ENCODE measurements at places on chromosomes 12 and 14. TPM values are rescaled to one million over a fixed set of nuclear protein-coding genes. Genes with fewer than 3 reads are reported as not detected.

GRCh38 chr12:6775185-6776174 lies 3.2 kb downstream of the LAG3 start:
- no peak for DNase-seq

GRCh38 chr12:54390176-54390667 lies 5.7 kb upstream of the ZNF385A start:
- no peak for DNase-seq

GRCh38 chr14:49654511-49654910 lies 19.5 kb upstream of the DNAAF2 start:
- no peak for DNase-seq

DNA sequence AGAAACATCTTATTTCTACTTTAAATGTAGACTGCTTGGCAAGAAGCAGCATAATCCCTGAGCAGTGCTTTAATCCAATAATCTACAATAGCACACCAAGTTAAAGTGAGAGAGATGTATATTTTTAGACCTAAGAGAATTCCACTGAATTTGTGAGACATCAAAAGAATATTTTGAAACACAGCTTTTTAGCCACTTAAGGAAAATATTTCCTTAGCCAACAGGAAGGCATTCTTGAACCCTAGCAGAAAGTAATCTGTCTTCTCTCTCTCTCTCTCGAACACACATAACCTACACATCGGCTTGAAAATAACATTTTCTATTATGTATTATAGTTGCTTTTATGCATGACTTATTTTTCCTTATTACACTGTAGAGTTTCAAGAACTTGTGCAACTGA lies 34.0 kb downstream of the KITLG start:
- no peak for DNase-seq

GRCh38 chr12:48013287-48013686 lies 9.0 kb upstream of the COL2A1 start:
- DNase-seq = no peak

GRCh38 chr12:116033765-116034164 lies 243.7 kb downstream of the MED13L start:
- no peak for DNase-seq

DNA sequence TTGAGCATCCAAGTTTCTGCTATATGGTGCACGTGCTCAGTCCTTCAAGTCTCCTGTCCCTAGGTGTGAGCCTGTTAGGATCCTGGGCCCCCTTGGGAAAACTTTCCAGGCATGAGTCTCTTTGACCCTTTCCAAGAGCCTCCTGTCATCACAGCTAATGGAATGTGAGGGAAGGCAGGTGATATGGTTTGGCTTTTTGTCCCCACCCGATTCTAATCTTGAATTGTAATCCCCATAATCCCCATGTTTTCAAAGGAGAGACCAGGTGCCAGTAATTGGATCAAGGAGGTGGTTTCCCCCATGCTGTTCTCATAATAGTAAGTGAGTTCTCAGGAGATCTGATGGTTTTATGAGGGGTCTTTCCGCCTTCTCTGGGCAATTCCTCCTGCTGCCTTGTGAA lies 265.5 kb downstream of the ATP23 start:
- no peak for DNase-seq

DNA sequence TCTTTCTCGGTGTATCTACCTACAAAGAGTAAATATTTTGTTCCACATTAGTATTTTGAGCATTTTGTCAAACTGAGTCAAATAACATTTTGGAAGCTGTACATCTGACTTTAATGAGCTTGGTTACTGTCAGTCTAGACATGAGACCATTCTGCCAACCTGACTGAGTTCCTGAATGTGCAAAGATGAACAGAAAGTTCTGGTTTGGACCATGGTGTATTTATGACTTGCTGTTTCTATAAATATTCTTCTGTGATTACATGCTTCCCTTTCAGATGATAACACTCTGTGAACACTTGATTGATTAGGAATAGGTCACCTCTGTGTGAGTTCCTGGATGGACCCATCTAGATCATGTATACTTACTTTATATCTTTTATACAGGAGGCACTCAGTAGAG lies 827.8 kb downstream of the VRK1 start:
- DNase-seq = no peak

DNA sequence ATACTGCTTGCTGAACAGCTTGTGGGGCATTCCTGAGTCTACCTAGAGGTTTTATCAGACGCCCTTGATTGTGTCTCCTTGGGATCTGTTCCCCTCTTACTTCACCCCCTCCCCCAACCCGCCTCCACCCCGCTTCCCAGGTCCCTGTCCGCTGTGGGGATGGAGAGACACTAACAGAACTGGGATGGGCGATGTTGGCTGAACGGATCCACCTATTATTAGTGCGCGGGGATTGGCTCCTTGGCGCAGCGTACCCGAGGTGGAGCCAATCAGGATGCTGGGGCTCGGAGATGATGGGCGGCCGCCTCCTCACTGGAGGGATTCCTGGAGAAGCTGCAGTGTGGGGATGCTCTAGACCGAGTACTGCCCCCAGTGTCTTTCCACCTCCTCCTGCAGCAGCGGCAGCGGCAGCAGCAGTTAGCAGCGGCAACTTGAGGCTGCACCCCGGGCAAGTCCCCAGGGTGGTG lies at the start of gene SYT1:
SYT1 (plus strand) TSS at position 372 of the 467 bp plus-strand sequence.
- peak; percentile 87 for DNase-seq

- no peak for DNase-seq
These were observed 4.5 kb upstream of the RPGRIP1 start for GRCh38 chr14:21275261-21275858.

- no peak for DNase-seq
These were observed 1009.6 kb downstream of the FLRT2 start for GRCh38 chr14:86539361-86540070.

GRCh38 chr14:40847480-40847879 lies 759.2 kb upstream of the LRFN5 start:
- no peak for DNase-seq

DNA sequence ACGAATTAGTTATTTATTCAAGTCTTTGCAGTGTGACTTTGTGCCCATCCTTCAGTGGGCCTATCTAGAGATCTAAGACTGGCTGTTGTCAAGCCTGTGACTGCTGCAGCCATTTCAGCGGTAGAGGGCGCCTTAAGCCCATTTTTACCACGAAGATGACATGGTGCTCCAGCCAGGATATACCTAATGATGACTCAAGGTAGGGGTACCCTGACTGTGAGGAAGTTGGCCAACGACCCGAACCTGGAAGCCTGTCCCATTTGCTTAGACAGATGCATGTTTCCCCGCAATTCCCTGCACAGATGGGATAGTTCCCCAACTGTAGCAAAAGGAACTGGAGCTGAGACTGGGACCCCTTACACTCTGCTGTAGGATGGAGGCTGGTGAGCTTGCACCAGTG lies 41.3 kb downstream of the RAB3IP start:
- no peak for DNase-seq

DNA sequence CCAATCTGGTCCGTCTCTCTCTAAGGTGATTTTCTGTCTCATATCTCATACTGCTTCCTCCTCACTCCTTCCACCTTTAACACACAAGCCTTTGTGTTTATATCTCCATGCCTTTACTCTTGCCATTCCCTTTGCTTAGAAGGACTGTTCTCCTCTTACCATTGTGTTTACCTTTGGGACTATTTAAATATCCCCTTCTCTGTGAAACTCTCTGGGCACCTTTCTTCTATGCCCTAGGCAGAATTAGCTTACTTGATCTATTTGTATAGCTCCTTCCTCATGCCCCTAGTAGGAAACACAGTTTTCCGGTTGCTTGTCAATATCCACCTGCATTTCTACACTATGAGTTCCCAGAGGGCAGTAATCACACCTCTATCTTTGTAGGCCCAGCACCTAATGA lies 3.9 kb upstream of the AMHR2 start:
- DNase-seq = no peak

DNA sequence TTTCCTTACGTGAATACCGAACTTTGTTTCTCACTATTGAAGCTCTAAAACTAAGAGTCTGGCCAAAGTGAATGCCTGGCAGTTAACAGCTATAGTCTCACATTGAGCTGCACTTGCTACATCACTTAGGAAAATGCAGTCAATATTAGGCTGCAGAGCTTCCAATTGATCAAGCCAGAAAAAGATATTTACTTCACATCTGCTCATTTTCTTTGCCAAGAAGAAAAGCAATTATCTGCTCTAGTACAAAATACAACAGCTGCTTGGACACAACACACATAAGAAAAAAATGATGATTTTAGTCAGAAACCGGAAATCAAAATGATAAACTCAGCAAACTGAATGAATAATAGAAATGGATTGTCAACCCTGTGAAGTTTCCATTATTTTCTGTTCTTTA lies 45.4 kb downstream of the TMTC1 start:
- no peak for DNase-seq

DNA sequence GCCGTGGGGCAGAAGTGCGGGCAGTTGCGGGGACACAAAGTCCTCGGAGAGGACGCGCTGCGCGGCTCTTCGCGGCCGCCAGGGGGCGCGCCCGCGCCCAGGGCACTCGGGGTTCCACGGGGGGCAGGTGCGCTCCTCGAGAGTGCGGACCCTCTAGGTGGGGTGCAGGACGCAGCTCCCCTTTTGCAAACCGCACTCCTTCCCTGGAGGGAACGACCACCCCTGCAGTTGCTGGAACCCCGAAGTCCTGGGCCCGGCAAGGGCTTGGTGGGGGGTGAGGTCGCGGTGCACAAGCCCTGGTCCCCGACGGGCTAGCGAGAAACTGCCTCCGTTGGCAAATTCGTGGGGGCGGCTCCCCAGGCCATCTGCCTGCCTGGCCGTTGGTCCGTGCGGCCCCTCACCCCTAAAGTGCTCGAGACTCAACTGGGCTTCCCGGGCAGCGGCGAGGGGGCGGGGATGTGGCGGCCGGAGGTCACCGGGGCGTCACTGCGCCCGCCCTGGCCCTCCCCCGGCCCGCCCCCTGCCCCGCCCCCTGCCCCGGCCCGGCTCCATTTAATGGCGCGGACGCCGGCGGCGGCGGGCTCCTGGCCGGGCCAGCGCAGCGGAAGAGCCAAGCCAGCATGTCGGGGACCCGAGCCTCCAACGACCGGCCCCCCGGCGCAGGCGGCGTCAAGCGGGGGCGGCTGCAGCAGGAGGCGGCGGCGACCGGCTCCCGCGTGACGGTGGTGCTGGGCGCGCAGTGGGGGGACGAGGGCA lies at the start of gene ADSS1:
ADSS1 (plus strand) TSS at position 579 of the 756 bp plus-strand sequence; CDS start at position 621, 42 bp downstream.
- DNase-seq = peak; percentile 46

DNA sequence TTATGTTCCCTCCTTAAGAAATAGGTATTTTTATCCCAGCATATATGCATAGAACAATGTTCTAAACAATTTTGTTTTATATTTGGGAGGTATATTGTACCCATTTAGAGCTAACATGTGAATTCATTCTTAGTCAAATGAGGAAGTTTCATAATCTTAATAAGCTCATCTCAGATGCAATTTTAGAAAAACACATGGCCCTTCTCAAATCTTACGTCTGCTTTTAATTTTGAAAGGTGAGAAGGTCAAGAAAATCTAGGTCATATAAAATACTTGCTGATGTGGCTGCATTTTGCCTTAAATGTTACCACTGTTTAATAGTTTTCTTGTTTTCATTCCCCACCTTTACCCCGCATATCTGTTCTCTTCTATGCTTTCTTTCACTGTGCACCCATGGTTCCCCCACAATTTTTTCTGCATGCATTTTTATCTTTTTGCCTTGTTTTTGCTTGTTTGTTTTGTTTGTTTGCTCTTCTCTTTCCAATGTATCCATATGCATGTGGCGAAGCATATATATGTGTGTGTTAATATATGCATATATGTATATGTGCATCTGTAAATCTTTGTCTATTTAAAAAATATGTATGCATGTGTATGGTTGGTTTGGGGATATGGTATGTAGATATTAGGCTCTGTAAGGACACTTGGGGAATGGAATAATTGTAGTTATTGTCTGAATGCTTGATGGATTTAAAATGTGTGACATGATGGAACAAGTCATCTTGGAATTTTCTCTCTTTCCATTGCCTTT lies 317.1 kb downstream of the BCAT1 start:
- no peak for DNase-seq

DNA sequence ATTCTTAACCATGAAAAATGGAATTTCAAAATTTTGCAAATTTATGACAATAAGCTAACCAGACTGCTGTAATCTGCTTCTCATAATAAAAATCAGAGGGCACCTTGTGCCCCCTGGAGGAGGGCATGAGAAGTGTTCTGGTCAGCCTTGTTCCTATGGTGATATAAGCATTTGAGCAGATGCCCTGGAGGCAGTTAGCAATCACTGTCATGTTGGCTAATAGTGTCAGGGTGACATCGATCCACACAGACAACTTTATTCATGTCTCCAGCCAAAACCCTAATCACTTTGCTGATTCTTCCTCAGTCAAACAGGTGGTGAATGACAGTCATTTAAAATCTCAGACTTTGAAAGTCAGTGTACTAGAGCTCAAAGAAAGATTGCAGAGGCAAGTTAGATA lies 943.0 kb downstream of the GALC start:
- DNase-seq = no peak

GRCh38 chr12:67034110-67034879 lies 234.9 kb upstream of the CAND1 start:
- DNase-seq = no peak

GRCh38 chr12:58801986-58802385 lies 118.3 kb downstream of the LRIG3 start:
- DNase-seq = no peak

DNA sequence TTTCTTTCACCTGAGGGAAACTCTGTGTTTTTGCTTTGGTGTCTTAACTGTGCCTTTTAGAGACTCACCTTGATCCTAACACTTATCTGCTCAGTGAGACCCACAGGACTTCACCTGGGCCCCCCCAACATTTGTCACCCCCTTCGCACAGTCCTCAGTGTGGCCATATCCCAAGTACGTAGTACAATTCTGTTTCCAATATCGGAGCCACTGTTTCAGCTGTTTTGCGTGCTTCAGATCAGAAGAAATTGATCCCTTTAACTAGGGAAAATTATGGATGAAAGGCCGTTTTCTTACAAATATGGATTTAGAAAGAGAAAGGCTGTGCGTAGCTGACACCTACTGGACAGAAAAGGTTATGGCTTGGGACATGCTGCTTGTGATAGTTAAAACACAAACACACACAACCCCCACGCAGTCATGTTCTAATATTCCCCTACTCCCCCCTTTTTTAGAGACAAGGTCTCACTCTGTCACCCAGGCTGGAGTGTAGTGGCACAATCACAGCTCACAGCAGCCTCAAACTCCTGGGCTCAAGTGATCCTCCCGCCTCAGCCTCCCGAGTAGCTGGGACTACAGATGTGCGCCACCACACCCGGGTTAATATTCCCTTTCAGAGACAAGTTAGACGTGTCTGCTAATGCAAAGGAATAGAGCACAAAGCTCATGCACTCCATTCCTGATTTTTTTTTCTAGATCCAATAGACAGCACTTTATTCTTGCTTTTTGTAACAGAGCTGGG lies 3.6 kb upstream of the SLC7A8 start:
- DNase-seq = peak; percentile 46

GRCh38 chr12:132351751-132352495 lies 22.5 kb upstream of the GALNT9 start:
- DNase-seq = no peak

- DNase-seq = no peak
These were observed 360.8 kb downstream of the PAWR start for GRCh38 chr12:79329933-79330332.

- DNase-seq = no peak
These were observed 5.6 kb downstream of the P2RX7 start for GRCh38 chr12:121138284-121138683.

Gene SETD3
- total RNA-seq = 121 TPM

Gene LAG3
- 0.41 TPM for total RNA-seq

Gene TEX22
- total RNA-seq = 1.1 TPM

Gene GLT1D1
- total RNA-seq = not detected

Gene PAX9
- total RNA-seq = 0.98 TPM

Gene POTEM
- not detected for total RNA-seq

Gene TAC3
- not detected for total RNA-seq
